ENCODE measurements at places on chromosomes 2 and 18.

DNA sequence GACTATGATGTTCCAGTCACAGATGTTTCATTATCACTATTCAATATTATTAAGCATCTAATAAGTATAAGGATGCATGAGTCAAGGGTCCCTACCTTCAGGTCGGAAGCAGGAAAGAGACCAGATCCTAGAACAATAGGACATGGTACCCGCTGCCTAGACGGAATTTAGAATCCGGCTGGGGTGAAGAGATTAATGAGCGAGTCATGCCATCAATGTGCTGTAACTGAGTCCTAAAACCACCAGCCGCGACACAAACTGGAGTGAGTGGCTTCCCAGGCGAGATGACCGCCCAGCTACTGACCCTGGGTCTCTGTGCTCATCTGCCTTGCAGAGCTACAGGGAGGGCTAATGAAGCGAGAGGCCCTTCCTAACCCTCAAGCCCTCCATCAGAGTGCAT, 73.6 kb downstream of the DNMT3A start:
- no peak for DNase-seq

DNA sequence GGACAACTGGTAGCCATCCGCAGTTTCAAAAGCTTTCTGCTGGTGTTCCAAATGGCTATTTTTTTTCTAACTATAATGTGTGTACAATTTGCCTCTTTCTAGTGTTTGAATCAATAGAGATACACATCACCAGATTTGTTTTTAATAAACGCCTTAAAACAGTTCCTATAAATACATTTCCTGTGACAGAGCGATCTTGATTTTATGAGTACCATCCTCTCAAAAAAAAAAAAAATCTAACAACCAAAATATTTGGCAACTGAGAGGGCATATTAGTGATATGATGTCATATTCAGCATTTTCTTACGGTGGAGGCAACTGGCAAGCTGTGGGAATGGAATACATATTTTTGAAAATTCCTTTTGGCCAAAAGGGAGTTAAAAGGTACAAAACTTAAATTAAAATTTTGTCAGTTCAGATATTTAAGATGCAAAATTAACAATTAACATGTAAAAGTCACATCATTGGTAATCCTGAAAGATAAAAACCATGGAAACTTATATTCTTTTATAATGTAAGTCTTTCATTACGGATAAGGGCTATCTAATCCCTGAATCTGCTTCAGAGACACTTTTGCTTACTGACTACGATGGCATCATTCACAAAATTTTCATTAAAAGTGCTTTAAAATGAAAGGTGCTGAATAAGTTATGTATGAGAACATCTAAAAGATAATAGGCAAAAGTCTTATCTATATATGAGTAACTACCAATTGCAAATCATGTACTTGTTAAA, 268.4 kb downstream of the TCF4 start:
- DNase-seq, result no peak

GRCh38 chr2:69741229-69741574, 732 bp upstream of the ANXA4 start:
- peak; percentile 20 for DNase-seq

DNA sequence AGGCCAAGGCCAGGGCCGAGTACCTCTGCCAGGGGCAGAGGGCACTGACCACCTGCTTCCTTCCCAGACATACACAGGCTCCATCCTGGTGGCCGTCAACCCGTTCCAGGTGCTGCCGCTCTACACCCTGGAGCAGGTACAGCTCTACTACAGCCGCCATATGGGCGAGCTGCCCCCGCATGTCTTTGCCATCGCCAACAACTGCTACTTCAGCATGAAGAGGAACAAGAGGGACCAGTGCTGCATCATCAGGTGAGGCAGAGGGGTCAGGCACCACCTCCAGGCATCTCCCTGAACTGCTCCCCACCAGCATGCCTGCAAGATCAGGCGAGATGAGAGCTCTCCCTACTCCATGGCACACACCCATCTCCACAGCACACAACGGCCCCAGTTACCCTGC, 31.1 kb downstream of the MYO7B start:
- no peak for DNase-seq

- DNase-seq, result no peak
Observed at GRCh38 chr2:222452422-222452950, 28.1 kb downstream of the SGPP2 start.

DNA sequence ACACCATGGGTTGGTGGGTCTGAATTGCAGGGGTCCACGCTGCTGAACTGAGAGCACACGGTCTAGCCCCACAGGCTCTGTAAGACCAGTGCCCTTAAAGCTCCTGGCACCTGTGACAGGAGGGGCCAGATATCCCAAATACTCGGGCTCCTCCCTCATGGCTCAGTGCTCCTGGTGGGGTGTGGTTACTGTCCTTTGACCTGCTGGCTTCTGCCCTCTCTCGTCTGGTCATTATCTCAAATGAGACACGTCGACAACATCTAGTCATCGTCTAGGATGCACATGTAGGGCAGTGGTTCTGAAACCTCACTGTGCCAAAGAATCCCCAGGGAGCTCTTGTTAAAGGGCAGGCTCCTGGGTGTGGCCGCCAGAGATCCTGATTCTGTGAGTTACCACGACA, 258.4 kb downstream of the LOXHD1 start:
- no peak for DNase-seq

- DNase-seq, result no peak
Observed at GRCh38 chr2:181459621-181460021, 2.4 kb downstream of the ITGA4 start.

All from stimulated activated CD4-positive, alpha-beta T cell treated with anti-CD3 and anti-CD28 coated beads, Interleukin-4, amount 100 ng/mL, for 48 hours (primary cell).